Suprapubic skin (tissue), 4 donors: ENCODE measurements at places on chromosomes 4 and X. TPM values are rescaled to one million over a fixed set of nuclear protein-coding genes. Genes with fewer than 3 reads are reported as not detected.

The TAF1 gene
- 92.5 TPM for total RNA-seq

DNA sequence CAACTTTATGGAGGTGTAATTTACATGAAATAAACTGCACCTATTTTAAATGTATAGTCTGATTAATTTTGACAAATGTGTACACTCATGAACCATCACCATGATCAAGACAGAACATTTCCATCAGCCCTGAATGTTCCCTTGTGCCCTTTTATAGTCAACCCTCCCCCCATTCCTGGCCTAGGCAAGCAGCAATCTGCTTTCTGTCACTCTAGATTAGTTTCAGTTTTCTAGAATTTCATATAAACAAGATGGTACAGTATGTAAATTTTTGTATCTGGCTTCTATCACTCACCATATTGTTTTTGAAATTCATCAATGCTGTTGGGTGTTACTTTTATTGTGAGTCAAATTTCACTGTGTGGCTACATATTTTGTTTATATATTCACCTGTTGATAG, 234.2 kb upstream of the RPS6KA3 start:
- no peak for DNase-seq

GRCh38 chr4:156966836-156967235, 4.8 kb downstream of the PDGFC start:
- no peak for DNase-seq

The CLDN34 gene
- 1.1 TPM for total RNA-seq

DNA sequence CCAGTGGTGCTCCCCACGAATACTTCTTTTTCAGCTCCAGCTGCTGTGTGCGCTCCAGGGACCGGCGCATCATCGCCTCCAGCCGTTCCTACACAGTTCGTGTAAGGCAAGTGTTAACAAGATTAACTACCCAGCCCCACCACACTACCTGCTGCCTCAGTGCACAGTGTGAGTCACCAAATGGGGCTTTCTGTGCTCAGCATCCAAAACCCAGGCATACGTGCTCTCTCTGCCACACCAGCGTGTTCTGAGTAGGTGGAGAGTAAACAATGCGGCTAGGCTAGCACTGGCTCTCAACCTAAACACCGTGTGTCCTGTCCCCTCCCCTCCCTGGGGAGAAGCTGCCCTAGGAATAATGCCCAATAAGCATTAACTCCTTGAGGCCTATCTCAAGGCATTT, 60.0 kb downstream of the MAP7D2 start:
- no peak for DNase-seq

The P2RY8 gene
- not detected for total RNA-seq

DNA sequence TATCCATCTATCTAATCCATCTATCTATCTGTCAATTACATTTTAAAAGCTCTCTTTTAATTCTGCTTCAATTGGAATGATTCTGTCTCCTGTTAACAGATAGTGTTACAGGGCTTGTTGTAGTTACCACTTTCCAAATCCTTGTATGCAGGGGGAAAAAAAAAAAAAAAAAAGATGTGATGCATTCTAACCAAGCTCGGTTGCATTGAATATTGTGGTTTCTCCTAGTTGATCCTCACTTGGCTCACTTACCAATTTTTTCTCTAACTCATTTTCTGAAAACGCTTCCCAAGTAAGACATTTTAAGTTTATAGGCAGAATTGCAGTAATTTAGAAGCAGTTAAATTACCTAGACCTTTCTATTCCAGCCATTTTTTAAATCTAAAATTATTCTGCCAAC, 327.9 kb upstream of the PITX2 start:
- DNase-seq: no peak

DNA sequence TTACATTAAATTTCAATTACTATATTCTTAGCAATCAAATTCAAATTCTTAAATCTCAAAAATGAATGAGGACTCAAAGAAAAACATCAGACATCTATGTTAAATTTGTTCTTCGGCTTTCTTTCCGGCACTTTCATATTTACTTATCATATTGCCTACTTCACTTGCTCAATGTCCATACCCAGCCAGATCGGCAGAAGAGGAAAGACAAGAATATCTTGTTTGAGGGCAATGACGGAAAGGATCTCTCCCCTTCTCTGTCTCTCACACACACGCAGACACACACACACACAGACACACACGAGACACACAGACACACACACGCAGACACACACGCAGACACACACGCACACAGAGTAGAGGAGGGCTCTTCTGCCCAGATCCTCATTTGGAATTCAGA, 13.2 kb upstream of the IRF2 start:
- DNase-seq: no peak

GRCh38 chr4:20954541-20954940, 254.3 kb downstream of the PACRGL start:
- DNase-seq: no peak

The TMEM271 gene
- total RNA-seq: 3.3 TPM

GRCh38 chrX:49147936-49148335, 14.6 kb upstream of the MAGIX start:
- no peak for DNase-seq

GRCh38 chrX:54891573-54891972, 29.1 kb upstream of the TRO start:
- no peak for DNase-seq

DNA sequence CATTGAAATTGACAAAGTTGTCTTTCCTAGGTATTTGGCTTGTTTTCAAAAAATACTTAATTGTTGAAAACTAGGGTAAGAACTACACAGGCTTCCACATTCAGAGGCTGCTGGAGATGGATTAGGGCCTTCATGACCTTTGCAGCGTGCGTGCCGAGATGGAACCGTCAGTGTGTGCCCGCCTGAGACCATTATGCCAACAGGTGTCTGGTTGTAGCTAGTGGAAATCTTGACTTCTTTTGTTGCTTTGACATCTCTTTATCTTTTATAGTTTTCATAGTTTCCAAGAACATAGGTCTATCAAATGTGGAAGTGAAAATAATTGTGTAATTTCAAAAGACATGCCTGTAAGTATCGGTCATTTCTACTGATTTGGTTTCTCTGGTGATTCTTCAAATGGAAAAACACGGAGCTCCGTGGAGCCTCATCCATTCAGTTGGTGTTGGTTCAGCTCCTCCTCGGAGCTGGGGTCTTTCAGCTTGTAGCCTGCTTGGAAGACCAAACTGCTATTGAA, 38.9 kb upstream of the CLCN4 start:
- no peak for DNase-seq

DNA sequence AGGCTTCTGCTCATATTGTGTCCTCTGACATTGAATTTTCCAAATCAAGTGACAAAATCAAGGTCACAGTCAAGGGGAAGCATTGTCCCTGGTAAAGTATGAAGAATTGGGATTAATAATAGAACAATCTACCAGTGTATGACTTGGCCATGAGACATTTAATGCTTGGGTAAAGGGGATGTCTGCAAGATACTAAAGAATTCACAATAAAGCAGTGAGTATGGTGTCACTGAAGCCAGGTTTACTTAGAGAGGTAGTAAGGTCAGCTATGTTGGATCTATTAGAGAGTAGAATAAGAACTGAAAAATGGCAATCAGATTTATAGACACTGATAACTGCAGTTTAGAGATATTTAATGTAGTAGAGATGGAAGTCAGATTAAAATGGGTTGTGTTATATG, 349.2 kb downstream of the BMPR1B start:
- no peak for DNase-seq

DNA sequence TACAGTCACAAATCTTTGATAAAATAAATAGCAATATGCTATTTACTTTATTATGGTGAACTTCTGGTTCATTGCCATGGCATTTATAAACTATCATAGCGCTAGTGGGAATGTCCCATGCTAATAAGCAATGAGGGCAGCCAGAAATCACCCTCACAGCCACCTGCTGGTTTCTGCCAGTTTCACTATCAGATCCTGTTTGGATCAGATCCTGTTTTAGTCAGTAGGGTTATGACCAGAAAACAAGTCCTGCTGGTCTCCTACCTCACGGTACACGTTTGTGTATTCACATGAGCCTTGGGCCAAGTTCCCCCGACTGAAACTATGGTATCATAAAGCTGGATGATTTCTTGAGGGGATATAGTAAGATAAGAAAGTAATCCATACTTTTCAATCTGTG, 17.7 kb downstream of the FOXR2 start:
- no peak for DNase-seq

The CCNA2 gene
- total RNA-seq: 8.8 TPM

- DNase-seq: no peak
Measured at GRCh38 chrX:104972737-104973136, 247.8 kb downstream of the TEX13A start.

GRCh38 chrX:9676738-9677097, 88.9 kb downstream of the GPR143 start:
- no peak for DNase-seq

The FATE1 gene
- total RNA-seq: not detected

- no peak for DNase-seq
Measured at GRCh38 chr4:24865401-24865800, 47.4 kb downstream of the CCDC149 start.

DNA sequence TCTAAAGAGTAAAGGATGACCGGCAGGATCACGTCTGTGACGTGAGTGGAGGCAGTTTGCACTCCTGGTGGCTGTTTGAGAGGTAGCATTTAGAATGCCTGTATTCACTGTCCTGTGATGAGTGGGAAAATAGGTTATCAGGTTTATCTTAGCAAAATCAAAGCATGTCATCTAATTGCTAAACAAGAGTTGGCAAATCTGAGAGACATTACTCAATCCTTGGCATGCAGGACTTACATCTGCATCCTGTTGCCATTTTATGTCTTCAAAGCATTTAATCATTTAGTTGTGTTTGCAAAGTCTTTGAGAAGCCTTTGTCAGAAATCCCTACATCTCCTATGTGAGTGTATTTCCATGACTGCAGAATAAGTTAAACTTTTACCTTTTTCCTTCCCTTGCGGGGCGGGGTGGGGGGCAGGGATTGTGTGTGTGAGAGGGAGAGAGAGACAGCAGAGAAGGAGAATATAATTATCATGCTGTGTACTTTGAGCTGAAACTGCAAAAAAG, 41.4 kb upstream of the MSANTD1 start:
- no peak for DNase-seq

The CTAG2 gene
- not detected for total RNA-seq

DNA sequence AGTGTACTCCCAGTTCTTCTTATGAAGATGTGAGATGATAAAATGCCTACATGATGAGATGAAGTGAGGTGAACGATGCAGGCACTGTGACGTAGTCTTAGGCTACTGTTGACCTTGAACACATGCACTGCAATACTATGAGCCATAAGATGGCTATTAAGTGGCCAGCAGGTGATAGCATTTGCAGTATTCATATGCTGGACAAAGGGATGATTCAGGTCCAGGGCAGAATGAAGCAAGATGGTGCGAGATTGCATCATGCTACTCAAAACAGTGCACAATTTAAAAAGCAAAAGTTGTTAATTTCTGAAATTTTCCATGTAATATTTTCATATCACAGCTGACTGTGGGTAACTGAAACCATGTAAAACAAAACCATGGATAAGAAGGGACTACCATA, 781.4 kb downstream of the PCDH18 start:
- no peak for DNase-seq

DNA sequence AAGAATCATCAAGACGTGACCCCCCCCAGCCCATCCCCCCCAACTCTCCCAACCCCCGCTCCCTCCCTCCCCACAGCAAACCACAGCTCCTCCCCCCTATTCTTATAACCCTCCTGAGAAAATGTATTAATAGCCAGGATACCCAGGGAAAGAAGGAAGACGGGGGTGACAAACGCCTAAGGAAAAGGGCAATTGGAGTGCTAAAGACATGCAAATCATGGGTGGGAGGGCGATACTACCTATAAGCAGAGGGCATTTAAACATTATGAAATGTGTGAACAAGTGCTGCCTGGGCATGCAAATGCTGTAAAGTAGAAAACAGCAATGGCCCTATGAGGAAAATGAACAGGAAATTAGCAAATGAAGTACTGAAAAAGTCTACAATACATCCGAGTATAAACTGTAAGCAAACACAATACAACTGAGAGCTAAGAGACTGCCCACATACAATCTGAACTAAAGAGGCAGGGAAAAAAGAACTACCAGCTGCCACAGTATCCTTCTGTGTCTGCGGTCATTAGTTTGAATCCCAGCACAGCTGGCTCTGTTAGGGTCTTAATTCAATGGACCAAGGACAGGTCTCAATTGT, 2.4 kb downstream of the CXXC4 start:
- DNase-seq: no peak

DNA sequence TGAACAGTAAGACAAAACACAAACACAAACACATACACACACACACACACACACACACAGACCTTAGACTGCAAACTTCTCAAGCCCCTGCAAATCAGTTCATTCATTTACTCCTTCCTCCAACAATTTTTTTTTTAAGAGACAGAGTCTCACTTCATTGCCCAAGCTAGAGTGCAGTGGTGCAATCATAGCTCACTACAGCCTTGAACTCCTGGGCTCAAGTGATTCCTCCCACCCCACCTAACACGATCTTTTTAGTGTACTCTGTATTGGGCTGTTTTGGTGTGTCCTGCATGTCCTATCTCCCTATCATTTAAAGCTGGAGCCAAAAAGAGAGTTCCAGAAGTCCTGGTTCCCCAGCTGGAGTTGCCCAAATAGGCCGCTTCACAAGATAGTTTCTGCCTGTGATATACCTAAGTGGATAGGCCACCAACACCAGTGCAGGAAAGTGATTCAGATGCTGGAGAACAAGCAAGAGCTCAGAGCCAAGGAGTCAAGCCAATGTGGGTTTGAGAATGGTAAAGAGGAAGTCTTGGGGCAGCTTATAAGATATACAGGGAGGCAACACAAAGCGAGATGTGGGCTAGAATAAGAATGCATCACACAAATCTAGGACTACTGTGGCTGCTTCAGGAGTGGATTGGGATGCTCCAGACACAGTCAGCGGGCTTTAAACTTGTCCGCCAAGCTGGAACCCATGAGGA, 85.4 kb upstream of the RAPGEF2 start:
- DNase-seq: no peak

- no peak for DNase-seq
Measured at GRCh38 chr4:166324321-166324720, 451.3 kb downstream of the TLL1 start.

DNA sequence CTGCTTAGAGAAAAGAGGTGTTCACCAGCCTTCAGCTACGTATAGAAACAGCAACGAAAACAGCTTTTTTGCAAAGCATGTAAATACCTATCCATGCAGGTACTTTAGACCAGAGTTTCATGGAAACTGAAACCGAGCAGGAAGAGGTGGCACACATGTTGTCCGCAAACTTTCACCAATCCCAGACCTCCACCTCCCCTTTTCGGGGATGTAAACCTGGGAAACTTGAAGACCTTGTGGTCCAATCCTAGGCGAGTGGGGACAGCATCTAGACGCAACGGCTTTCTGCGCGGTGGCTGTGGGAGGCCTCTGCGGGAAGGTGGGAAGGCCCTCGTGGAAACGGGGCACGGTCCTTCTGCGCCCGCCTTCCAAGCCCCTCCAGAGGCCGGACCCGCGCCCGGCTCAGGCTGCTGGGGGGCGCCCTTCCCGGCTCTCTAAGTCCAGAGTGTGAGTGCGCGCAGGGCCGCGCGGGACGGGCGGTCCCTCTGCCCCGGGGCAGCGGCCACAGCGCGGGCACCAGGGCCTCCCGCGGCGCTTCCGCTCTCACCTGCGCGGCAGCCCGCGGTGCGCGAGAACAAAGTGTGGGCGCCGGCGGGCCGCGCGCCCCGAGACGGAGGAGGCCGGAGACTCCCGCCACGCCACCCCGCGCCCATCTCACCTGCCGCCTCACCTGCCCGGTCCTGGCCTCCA, 830 bp upstream of the SHROOM2 start:
- DNase-seq: no peak

The PASD1 gene
- not detected for total RNA-seq

The PTCHD1 gene
- total RNA-seq: 0.26 TPM

- DNase-seq: no peak
Measured at GRCh38 chr4:110059556-110060191, 138.7 kb downstream of the ELOVL6 start.
